Forelimb muscle (tissue), 1 donor: ENCODE measurements at places on chromosomes 2 and 18. TPM values are rescaled to one million over a fixed set of nuclear protein-coding genes. Genes with fewer than 3 reads are reported as not detected.

DNA sequence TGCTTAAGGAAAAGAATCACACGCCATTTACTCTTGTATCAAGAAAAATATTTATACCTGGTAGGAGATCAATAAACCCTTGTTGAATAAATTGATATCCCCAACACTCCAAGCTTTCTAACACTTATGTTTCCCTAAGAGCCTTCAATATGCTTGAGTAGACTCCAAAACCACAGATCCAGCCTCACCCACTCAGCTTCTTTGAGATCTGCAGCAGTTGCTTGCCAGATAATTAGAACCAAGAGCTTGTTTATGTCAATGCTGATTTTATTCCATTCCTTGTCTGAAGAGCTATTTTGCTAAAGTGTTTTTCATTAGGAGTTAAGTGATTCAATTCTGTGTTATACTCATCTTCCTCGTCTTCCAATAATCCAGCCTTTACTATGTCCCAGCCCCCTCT lies 26.3 kb upstream of the CRIM1 start:
- no peak for DNase-seq

- DNase-seq, result no peak
Observed at GRCh38 chr2:23386339-23387220, 1.6 kb downstream of the KLHL29 start.

GRCh38 chr2:191614759-191615158 lies 63.2 kb upstream of the NABP1 start:
- DNase-seq, result no peak

DNA sequence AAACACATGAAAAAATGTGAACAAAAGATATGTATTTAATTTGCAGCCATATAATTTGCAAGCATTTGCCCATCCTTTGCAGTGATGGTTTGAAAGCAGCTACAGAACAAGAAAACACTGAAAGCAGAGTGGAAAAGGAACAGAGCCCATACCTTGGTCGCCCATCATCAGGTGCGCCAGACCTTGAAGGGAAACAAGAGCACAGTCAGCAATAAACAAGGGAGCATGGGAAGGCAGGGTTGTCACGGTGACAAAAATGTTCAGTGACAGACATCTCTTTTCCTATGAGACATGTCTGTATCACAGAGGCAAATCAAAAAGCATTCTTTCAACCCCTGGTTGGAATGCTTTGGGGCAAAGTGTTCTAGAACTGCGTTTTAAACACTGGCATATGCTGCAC lies 109.4 kb downstream of the NRXN1 start:
- DNase-seq, result no peak

- DNase-seq, result no peak
Observed at GRCh38 chr2:178298785-178299212, 104.5 kb downstream of the OSBPL6 start.

- no peak for DNase-seq
Observed at GRCh38 chr2:70927641-70928040, 8.1 kb upstream of the ATP6V1B1 start.

DNA sequence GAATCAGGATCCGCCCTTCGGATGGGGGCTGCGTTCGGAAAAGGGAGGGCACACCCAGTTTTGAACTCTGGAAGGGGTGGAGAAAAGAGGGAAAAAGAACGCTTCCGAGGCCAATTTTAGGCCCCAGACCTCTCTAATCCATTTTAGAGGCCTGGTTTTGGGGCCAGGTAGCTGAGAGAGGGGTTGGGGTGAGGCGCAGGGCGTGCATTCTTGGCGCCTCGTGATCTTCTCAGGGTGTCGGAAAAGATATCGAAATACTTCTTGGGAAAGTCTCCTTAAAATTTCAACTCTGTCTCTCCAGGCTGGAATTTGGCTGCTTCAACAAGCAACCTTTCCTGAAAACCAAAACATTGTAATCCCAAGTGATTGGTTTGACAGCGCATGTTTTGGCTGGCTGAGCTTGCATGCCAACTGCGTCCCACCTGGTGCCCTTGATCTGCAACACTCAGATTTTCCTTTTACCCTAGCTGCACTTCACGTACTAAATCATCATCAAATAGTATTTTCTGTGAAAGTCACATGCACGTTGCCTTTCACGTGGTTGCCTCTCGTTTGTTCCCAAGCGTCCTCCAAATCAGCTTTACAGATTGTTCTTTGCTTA lies 864 bp upstream of the XPO1 start:
- DNase-seq, result no peak

DNA sequence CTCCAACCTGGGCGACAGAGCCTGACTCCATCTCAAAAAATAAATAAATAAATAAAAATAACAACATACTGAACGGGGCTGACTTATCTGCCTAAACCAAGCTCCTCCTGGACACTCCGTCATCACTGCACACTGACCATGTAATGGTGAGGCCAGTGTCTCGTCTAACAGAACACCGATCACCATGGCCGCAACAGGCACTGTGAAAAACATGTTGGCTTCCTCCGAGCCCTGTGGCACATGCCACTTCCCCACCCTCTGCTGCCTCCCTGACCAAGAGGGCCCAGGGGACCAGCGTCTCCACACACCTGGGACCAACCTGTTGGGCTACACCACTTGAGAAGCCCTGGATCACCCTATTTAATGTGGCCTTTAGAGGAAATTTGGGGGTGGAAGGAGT lies 33.9 kb downstream of the ZNF516 start:
- no peak for DNase-seq

Gene DSG1
- not detected for polyA plus RNA-seq

Gene TUBB8B
- polyA plus RNA-seq, result not detected

Gene SIX3
- not detected for polyA plus RNA-seq
